ENCODE measurements at places on chromosomes 13 and 19.

DNA sequence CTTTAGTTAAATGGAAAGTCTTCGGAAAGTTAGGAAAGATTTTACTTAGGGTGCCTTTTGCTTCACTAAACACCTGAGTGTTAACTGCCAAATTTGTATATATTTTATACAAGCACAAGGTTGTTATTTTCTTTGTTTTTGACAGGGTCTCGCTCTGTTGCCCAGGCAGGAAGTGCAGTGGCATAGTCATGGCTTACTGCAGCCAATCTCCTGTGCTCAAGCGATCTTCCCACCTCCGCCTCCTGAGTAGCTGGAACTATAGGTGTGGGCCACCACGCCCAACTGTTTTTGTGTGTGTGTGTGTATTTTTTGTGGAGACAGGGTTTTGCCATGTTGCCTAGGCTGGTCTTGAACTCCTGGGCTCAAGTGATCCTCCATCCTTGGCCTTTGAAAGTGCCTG is 16.2 kb downstream of the KCTD4 start:
- no peak for ATAC-seq

GRCh38 chr13:27619728-27620376 is 477 bp downstream of the LNX2 start:
- peak; percentile 25 for ATAC-seq

DNA sequence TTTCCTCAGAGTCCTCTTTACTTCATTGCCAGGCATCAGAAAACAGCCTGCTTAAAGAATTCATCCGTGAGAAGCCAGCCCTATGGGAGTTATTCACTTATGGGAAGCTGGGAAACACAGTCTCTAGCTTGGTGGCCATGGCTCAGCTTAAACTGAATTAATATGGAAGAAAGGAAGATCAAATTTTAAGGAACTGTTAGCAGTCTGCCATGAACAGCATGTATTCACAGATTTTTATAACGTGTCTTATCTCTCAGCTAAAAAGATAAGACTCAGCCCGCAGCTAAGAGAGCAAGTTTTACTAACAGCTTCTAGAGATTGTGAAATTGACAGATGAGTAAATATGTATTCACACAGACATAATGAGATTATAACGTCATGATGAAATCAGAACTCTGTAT is 253.7 kb upstream of the RXFP2 start:
- ATAC-seq, result no peak

GRCh38 chr13:70644052-70644451 is 535.8 kb upstream of the KLHL1 start:
- ATAC-seq, result no peak

GRCh38 chr13:91270031-91270430 is 77.5 kb upstream of the MIR17HG start:
- ATAC-seq, result no peak

GRCh38 chr19:1130771-1131717 is 27.2 kb downstream of the GPX4 start:
- ATAC-seq, result peak; percentile 13

DNA sequence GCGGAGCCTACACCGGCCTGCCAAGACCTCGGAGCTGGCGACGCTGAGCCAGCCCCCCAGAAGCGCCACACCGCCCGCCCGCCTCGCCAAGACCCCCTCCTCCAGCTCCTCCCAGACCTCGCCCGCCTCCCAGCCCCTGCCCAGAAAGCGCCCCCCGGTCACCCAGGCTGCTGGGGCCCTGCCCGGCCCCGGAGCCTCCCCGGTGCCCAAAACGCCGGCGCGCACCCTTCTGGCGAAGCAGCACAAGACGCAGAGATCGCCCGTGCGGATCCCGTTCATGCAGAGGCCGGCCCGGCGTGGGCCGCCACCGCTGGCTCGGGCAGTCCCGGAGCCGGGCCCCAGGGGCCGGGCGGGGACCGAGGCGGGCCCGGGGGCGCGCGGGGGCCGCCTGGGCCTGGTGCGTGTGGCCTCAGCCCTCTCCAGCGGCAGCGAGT is 10.2 kb downstream of the C19orf25 start:
- ATAC-seq, result peak; percentile 8

- ATAC-seq, result no peak
These were observed 44.7 kb downstream of the THSD1 start for GRCh38 chr13:52361225-52361624.

DNA sequence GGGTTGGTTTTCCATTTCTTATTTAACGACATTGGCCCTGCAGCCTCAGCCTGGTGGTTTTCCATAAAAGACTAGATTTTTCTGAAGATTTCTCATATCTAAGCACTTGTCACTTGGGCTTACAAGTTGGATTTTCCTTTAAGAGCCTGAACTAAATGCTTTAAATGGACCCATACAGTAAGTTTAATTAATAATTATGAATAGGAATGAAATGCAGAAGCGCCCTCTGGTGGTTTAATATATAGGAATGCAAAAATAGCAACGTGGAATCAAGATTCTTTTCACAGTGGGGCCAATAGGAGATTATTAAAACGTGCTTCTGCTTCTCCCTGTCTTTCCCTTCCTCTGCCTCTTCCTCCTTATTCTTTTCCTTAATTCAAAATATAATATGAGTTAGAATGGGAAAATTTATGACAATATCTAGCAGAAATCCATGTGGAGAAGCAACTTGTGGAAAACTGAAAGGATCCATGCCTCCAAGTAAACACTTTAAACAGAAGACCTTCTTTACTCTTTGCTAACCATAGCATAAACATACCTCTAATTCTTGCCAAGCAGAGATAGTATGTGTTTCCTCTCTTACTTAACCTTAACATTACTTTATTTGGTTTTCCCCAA is 324.0 kb downstream of the GPC5 start:
- no peak for ATAC-seq

GRCh38 chr13:48731957-48732569 is 78.3 kb downstream of the CYSLTR2 start:
- ATAC-seq, result peak; percentile 46

- no peak for ATAC-seq
These were observed 159.2 kb downstream of the SLC7A1 start for GRCh38 chr13:29436291-29436690.

GRCh38 chr13:94896238-94896637 is 183.9 kb upstream of the SOX21 start:
- ATAC-seq, result no peak

DNA sequence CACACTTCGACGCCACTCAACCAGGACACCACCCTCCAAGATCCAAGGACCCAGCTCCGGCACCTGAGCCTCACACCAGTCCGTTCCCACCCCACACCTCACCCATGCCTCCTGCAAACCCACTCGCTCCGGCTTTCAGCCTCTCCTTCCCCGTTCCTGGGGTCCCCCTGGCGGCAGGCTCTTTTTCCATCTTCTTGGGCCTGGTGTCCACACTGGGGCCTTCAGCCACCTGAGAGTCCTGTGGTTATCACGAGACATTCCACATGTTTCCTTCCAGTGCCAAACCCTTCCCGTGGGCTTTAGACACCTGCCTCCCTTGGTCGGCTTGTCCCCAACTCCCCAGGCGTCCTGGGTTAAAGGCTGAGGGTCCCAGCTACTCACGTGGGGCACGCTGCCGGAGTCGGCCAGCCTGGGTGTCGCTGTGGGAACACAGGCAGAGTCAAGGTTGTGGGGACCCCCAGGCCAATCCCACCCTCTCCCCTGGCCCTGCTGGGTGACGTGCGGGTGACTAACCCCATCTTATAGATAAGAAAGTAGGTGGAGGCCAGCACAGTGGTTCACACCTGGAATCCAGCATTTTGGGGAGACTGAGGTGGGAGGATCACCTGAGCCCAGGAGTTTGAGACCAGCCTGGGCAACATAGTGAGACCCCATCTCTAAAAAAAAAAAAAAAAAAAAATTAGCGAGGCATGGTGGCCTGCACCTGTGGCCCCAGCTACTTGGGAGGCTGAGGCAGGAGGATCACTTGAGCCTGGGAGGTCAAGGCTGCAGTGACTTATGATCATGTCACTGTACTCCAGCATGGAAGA is 1.9 kb downstream of the JSRP1 start:
- ATAC-seq, result no peak

DNA sequence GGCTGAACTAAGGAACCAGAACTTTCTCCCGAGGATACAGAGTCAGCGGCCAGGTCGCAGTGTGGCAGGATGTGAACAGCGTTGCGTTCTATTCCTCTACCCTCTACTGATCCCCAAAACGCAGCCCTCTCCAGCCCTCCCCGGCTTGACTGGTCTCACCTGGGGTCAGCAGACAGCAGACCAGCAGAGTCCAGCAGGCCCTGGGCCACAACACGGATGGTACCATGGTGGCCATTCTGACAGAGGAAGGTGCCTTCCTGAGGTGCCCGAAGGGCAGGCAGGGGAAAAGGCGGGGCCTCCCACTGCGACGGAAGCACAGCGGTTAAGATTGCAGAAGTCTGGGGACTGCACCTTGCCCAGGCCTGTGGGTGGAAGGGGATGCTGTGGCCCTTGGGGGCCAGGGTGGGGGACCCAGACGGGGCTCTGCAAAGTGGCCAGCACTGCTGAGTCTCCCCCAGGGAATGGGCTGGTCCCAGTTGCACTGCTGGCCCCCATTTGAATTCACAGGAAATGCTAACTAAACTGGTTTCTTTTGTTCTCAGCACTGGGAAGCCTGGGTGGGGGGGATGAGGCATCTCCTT is at the start of gene ICAM3:
Gene ICAM3 (minus strand): TSS at position 245 of the 581 bp plus-strand sequence. CDS start 10 bp downstream, at position 235.
- ATAC-seq, result peak; percentile 92

GRCh38 chr13:28401303-28402056 is 93.4 kb downstream of the FLT1 start:
- ATAC-seq, result no peak

DNA sequence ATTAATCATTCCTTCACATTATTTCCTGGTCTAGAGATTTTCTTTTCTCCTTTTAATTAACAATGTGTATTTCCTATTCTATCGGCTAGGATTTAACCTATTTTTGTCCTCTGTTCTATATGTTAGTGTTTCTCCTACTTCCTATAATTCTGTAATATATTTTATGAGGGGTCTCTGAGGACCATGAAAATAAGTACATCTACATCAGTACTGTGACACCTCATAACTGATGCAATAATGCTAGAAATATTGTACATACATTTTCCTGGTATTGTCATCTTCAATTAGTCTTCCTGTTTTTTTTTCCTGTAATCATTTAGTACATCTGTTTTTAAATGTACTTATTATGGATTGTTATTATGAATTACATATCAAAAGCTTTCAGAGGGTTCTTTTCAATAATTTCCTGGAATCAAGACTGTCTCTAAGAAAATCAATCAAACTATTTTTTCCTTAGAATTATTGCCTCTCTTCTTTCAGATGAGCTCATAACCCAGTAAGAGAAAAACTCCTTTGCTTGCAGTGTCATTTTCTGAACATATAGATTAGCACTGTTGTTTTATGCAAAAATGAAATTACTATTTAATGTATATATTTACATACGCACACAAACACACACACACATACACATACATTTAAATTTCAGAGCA is 1004.3 kb downstream of the SLITRK5 start:
- ATAC-seq, result no peak

GRCh38 chr19:13018035-13018914 is 23.0 kb downstream of the NFIX start:
- no peak for ATAC-seq

- no peak for ATAC-seq
These were observed 201.0 kb upstream of the RXFP2 start for GRCh38 chr13:31538067-31539042.

Data from activated CD4-positive, CD25-positive, alpha-beta regulatory T cell treated with anti-CD3 and anti-CD28 coated beads, Interleukin-2, amount 50 U/mL, for 24 hours (primary cell).